ENCODE measurements at places on chromosomes 5 and 9.

DNA sequence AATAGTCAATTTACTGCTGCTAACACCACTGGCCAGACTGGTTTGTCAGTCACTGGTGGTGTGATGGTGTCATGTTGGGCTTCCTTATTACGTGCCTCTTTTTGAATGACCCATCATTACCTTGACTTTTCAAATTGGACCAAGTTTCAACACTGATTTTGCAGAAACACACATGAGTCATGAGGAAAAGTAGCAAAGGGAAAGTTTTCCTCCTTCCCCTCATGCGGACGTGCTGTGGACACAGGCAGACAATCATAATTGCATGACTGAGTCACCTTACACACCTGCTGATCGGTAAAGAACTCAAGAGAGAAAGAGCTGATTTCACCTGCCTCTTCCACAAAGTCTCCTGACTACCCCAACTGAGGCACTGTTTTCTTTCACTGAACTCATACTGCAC lies 324.5 kb downstream of the ARRDC3 start:
- H3K4me3 ChIP-seq: no peak overlapping the region
- no peaks in the 10 kb centered on the region for H3K27me3 ChIP-seq
- H3K27ac ChIP-seq: no peak overlapping the region
- no peaks in the 10 kb centered on the region for H3K4me1 ChIP-seq
- no peaks in the 10 kb centered on the region for H3K36me3 ChIP-seq

- H3K4me1 ChIP-seq: no peaks in the 10 kb centered on the region
- H3K4me3 ChIP-seq: no peak overlapping the region
- peaks cover 3% of the 10 kb centered on the region for H3K27me3 ChIP-seq
- DNase-seq: no peak
- H3K27ac ChIP-seq: no peak overlapping the region
Observed at GRCh38 chr9:34465468-34465867, 6.9 kb downstream of the DNAI1 start.

GRCh38 chr9:4375424-4376200 lies 75.7 kb upstream of the GLIS3 start:
- no peaks in the 10 kb centered on the region for H3K27me3 ChIP-seq
- no peaks in the 10 kb centered on the region for H3K4me1 ChIP-seq
- no peak overlapping the region for H3K4me3 ChIP-seq
- H3K27ac ChIP-seq: no peak overlapping the region
- no peaks in the 10 kb centered on the region for H3K36me3 ChIP-seq

- no peaks in the 10 kb centered on the region for H3K4me1 ChIP-seq
- DNase-seq: no peak
- no peak overlapping the region for H3K27ac ChIP-seq
- H3K27me3 ChIP-seq: peaks cover 5% of the 10 kb centered on the region
Observed at GRCh38 chr5:73531356-73531755, 33.1 kb downstream of the BTF3 start.

DNA sequence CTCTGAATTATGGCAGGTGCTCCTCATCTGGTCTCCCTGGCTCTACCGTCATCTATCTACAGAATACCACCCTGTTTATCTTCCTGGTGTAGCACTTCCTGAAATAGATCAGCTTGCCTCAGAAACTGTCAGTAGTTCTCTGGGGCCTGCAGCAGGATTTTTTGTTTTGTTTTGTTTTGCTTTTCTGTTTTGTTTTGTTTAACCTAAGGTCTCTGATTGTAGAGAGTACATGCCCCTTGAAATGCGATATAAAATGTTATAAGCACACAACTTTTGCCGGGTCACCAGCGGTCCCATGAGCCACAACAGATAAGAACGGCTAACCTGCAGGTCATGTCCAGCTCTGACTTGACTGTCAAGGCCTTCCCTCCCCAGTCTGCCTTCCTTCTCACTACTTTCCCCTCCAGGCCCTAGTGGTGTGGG lies 26.6 kb upstream of the CREBRF start:
- peaks cover 18% of the 10 kb centered on the region for H3K36me3 ChIP-seq
- DNase-seq: no peak
- peaks cover 32% of the 10 kb centered on the region for H3K4me1 ChIP-seq
- H3K27ac ChIP-seq: peak overlapping the region; percentile 61
- no peak overlapping the region for H3K4me3 ChIP-seq

DNA sequence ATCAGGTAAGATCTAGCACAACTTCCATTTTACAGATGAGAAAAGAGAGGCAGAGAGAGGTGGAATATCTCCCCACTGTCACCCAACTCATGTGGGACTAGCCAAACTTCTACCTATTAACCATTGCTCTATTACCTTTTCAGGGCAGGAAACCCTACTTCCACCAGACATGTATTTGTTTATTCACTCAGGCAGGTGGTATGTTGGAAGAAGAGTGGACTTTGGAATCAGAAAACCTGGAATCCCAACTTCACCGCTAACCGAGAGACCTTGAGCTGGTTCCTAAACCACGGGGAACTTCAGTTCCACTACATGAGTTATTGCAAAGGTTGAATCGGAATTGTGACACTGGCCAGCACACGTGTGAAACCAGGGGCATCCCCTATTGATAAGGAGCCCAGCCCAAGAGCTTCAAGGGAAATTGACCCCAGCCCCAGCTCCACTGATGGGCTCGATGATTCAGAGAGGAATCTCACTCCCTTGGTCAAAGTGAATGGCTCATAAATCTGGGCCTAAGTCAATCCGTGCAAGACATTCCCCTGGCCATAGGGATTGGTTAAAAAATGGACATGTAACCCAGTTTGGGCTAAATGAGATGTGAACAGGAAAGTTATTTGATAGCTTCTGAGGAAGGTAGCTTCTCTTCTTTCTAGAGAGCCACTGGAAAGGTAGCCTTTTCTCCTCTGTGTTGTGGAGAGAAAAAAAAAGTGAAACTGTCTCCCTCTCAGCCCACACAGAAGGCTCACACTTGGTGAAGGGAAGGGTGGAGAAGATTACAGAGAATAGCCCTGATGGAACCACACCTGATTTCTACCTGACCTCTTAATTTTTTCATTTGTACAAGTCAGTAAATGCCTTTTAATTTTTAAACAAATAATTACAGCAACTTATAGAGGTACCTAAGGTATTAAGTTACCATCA lies 5.5 kb upstream of the GLIS3 start:
- H3K27ac ChIP-seq: no peak overlapping the region
- H3K4me3 ChIP-seq: no peak overlapping the region
- no peaks in the 10 kb centered on the region for H3K36me3 ChIP-seq
- peaks cover 3% of the 10 kb centered on the region for H3K27me3 ChIP-seq
- no peaks in the 10 kb centered on the region for H3K4me1 ChIP-seq
- DNase-seq: no peak

DNA sequence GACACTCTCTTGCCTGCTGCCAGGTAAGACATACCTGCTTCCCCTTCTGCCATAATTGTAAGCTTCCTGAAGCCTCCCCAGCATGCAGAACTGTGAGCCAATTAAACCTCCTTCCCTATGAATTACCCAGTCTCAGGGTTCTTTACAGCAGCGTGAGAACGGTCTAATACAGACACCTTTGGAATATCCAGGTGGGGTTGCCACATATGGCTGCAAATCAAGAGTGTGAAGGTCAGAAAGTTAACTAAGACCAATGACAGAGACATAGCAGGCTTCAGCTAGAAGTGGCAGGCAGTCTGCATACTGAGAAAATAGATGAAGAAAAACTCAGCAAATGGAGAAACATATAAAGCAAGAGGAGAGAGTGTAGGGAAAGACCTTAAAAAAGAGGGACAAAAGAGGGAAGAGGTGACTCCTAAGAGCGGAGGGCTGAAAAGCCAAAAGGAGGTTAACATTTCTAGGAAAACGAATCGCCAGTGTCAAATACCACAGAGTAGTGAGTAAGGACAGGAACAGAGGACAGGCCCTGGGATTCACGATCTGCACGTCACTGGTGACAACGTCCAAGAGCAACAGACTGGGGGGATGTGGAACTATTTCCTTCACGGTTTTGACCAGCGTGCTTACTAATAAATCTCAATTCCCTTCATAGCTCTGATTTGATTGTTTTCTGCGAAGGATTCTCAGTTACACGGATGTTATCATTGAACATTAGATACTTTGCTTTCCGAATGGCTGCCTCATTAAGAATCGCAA lies 1.7 kb upstream of the ACO1 start:
- DNase-seq: no peak
- no peaks in the 10 kb centered on the region for H3K27me3 ChIP-seq
- no peak overlapping the region for H3K4me3 ChIP-seq
- H3K36me3 ChIP-seq: no peaks in the 10 kb centered on the region

DNA sequence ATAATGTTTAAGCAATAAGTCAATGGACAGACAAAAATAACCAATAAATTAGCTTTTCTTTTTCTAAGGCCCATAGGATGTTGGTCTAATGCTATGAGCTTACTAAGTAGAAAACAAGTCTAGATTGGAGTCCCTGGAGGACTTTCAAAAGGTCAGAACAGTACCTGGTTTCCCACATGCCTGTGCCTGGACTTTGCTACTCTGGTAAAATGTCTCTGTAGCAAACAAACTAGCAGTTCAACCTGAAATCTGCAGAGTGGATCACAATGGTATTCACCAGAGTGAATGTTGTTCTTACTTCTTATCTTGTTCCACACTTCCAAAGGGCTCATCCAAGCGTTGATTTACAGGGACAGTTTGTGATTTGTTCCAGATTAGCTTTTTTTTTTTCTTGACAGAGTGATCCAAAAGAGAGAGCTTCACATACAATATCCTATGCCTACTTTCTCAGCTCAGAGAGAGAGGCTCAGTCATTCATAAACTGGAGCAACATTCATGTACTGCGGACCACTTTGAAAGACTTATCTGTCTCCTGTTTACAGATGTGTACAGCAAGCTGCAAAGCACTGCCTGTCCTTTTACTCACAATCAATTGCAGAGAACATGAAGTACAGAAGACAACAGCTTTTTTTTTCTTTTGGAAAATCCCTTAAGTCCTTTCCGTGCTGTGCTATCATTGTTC lies 466.1 kb downstream of the SPATA31D1 start:
- no peak for DNase-seq
- no peak overlapping the region for H3K4me3 ChIP-seq
- no peaks in the 10 kb centered on the region for H3K36me3 ChIP-seq
- H3K27me3 ChIP-seq: no peaks in the 10 kb centered on the region

DNA sequence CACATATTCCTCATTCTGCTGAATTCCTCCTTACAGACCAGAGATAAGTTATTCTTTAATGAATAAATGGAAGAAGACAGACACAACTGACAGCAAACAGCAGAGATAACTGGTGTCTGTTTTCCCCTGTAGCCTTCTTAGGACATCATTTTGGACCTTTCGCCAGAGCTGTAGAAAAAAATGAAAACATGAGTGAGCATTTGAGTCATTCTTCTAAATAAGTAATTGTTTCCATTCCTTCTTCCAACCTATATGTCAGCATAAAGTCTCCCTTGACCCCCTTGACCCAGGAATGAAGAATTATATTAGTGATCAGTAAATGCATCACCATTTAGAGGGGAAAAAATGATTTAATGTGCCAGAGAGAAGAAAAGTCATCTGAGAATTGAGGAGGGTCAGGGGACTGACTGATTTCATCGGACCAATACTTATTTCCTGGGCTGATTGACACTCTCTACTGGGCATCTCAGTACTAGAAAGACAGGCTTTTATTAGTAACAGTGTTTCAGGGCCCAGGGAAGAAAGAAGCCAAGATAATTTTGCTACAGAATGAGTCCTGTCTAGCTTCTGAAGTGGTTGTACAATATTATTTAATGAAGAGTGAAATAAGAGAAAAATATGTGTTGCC lies 597.0 kb downstream of the PSAT1 start:
- no peaks in the 10 kb centered on the region for H3K36me3 ChIP-seq
- H3K27me3 ChIP-seq: no peaks in the 10 kb centered on the region
- H3K4me3 ChIP-seq: no peak overlapping the region
- H3K27ac ChIP-seq: no peak overlapping the region
- no peaks in the 10 kb centered on the region for H3K4me1 ChIP-seq

DNA sequence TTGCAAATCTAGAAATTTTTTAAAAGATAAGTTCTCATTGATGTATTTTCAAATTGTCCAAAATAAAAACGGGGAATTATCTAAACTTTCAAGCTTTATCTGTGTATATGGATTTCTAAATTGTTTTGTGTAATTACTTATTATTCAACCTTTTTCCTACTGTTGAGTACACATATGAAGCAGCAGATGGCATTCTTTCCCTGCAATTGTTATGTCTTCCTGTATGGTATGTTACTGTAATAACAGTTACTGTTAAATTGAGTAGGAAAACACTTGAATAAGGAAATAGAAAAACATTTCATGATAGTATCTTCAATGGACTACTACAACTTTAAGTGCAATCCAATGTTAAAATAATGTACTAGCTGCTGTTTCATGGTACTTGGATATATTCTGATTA lies 124.8 kb downstream of the RANBP17 start:
- H3K4me1 ChIP-seq: no peaks in the 10 kb centered on the region
- no peak overlapping the region for H3K27ac ChIP-seq
- DNase-seq: no peak
- H3K4me3 ChIP-seq: no peak overlapping the region

GRCh38 chr9:106761493-106761892 lies 101.5 kb upstream of the ZNF462 start:
- DNase-seq: no peak
- H3K36me3 ChIP-seq: no peaks in the 10 kb centered on the region
- no peaks in the 10 kb centered on the region for H3K27me3 ChIP-seq
- H3K4me1 ChIP-seq: no peaks in the 10 kb centered on the region
- H3K27ac ChIP-seq: no peak overlapping the region

- no peaks in the 10 kb centered on the region for H3K27me3 ChIP-seq
- H3K4me1 ChIP-seq: peaks cover 6% of the 10 kb centered on the region
- no peak overlapping the region for H3K27ac ChIP-seq
- no peak for DNase-seq
- H3K36me3 ChIP-seq: no peaks in the 10 kb centered on the region
- H3K4me3 ChIP-seq: no peak overlapping the region
Observed at GRCh38 chr5:50550267-50550666, 109.2 kb upstream of the EMB start.

- no peak overlapping the region for H3K4me3 ChIP-seq
- DNase-seq: no peak
- no peak overlapping the region for H3K27ac ChIP-seq
Observed at GRCh38 chr9:29691145-29691544, 2117.9 kb upstream of the C9orf72 start.

GRCh38 chr9:96294159-96294545 lies 7.8 kb downstream of the HSD17B3 start:
- no peaks in the 10 kb centered on the region for H3K36me3 ChIP-seq
- no peak overlapping the region for H3K27ac ChIP-seq

DNA sequence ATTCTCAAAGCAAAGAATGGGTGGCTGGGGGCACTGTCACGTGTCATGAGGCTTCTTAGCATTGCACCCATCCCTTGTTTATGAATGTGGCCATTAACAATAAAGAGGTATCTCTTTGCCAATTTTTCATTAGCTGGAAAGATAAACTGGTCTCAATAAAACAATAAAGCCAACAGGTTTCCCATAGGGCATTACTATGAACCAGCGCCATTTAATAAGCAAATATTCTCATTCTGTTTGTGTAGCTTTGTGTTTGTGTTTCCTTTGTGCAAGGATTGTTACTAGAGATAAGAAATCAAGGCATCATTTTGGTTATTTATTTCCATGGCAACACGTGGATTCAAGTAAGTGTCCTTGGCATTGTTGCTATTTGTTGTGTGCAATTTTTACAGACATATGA lies 37.6 kb upstream of the CAST start:
- no peaks in the 10 kb centered on the region for H3K36me3 ChIP-seq
- no peak overlapping the region for H3K27ac ChIP-seq
- no peak for DNase-seq
- no peak overlapping the region for H3K4me3 ChIP-seq
